ENCODE measurements at places on chromosomes 3 and 15.

DNA sequence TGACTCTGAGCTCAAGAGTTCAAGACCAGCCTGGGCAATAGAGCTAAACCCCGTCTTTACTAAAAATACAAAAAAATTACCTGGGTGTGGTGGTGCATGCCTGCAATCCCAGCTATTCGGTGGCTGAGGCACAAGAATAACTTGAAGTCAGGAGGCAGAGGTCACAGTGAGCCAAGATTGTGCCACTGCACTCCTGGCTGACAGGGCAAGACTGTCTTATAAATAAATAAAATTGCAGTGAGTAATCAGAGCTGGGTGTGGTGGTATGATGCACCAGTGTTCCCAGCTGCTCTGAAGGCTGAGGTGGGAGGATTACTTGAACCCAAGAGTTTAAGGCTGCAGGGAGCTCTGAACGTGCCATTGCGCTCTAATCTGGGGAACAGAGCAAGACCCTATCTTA lies 55.9 kb upstream of the GCNT3 start:
- DNase-seq, result no peak

GRCh38 chr15:79310612-79310984 lies 314 bp upstream of the TMED3 start:
- DNase-seq, result no peak

GRCh38 chr15:29613951-29614382 lies 208.3 kb downstream of the TJP1 start:
- no peak for DNase-seq

DNA sequence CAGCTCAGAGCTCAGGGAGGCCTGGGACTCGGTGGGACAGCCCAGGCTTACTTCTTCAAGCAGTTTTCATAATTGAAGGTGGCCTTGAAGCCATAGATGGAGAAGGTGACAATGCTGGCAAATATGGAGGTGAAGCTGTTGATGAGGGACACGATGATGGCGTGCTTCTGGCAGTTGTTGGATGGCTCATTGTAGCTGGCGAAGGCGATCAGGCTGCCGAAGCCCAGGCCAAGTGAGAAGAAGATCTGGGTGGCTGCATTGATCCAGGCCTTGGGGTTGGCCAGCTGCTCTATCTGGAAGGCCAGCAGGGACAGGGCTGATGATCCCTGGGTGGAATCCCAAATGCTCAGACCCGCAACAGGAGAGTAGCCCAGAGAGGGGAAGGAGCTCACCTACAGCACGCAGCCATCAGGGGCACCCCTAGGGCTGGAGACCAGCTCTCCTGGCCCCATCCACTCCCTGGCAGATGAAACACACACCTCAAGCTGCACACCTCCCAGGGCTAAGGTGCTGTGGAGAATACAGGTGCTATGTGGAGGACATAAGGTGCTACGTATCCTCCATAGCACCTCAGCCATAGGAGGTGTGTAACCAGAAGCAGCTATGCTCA lies 25.1 kb downstream of the SLC6A20 start:
- no peak for DNase-seq

GRCh38 chr3:43054754-43055153 lies 51.1 kb downstream of the POMGNT2 start:
- no peak for DNase-seq

DNA sequence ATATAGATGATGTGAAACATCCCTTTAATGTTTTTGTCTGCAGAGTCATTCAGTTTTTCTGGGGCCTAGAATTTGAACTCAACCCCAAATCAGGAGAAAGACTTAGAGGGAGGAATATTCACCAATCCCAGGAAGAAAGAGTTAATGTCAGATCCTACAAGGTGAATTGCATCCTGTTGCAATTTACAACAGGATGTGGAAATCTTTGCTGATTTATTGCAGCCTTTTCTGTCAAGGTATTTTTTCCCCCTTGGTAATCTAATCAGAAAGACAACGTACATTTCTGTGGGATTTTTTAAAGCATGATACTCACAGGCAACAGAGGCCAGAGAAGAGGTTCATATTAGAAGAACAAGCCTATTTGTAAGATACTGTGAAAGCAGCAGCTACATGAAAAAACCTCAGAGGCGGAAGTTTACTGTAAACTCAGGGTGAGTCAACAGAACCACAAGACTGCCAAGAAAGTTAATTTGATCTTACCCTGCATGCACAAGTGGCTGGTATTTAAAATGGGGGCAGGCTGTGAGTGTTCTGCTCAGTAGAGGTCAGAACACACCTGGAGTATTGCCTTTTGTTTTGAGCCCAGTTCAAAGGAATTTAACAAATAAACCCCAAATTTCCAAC lies 531.9 kb downstream of the AGBL1 start:
- DNase-seq, result no peak

- no peak for DNase-seq
Measured at GRCh38 chr3:50580683-50581458, 11.5 kb downstream of the HEMK1 start.

GRCh38 chr3:113265231-113265630 lies 53.9 kb downstream of the BOC start:
- no peak for DNase-seq

GRCh38 chr3:100068826-100069225 lies 45.5 kb downstream of the FILIP1L start:
- peak; percentile 53 for DNase-seq

- peak; percentile 68 for DNase-seq
Measured at GRCh38 chr15:85831415-85832113, 36.8 kb upstream of the KLHL25 start.

DNA sequence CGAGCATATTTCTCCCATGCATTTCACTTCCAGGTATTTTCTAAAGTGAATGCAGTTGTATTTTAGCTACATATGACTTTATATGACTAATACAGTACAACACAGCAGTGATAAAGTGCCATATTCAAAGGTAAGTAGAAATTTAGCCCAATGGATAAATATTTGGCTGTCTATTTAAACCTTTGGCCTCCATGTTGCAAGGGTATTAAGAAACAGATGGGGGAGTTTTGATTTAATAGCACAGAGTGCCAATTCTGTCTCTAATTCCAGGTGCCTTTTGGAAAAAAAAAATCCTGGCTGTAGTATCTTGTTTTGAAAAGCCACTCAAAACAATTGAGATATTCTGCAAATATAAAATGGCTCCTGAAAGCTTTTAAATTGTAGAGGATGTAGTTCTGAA lies 44.9 kb upstream of the SGO1 start:
- no peak for DNase-seq

DNA sequence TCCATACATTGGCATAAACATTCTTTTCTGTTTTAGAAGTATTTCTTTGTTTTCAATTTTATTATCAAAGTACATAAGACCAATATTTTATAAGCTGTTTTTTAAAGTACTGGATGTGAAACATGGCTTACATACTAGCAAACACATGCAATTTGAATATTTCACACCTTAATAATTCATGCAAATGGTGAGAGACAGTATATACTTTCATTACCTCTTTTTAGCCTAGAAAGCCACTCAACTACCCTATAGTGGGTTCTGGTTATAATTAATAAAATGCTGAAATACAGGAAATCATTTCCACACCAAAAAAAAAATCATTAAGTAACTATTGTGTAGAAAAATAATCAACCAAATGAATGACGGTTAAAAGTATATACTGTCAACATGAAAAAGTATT lies 38.5 kb upstream of the MELTF start:
- DNase-seq, result no peak

- DNase-seq, result peak; percentile 42
Measured at GRCh38 chr15:32651229-32651837, 9.8 kb downstream of the SCG5 start.

DNA sequence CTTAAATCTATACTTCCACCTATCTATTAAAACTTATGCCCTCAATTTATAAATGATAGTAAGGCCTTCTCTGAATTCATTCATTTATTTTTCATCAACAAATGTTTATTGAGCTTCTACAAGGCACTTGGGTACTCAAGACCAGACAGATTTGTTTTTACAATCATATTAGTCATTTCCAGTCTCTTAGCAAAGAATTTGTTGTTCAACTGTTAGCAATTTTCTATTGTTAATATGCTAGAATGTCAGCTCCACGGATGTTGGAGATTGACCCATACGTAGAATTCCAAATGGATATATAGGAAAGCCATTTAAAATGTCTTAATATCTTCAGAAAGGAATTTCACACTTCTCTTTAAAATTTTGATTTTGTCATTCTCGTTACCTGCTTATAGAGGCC lies 36.7 kb downstream of the ZBTB38 start:
- DNase-seq, result no peak

GRCh38 chr3:184031187-184031792 lies at the start of gene HTR3D:
Gene HTR3D (plus strand): TSS chr3:184031742. CDS start chr3:184031742, 0 bp downstream.
- DNase-seq, result no peak

- no peak for DNase-seq
Measured at GRCh38 chr3:46143951-46144473, 64.1 kb downstream of the CCR1 start.

DNA sequence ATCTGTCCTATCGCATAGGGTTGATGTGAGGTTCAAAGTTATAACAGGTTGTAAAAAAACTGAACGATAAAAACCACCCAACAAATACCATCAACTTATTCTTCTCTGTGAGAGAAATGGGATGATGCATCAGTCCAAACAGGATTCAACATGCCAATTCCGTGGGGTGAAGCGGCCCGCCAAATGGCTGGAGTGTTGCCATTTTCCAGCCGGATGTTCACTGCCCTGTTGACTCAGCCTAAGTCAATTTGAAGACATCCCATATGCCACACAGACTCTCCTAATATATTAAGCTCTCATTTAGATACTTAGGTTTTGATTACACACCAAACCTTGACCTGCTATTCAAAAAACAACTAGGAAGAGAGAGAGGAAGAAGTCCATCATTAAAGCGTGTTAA lies 311.1 kb downstream of the VPS13C start:
- DNase-seq, result no peak

DNA sequence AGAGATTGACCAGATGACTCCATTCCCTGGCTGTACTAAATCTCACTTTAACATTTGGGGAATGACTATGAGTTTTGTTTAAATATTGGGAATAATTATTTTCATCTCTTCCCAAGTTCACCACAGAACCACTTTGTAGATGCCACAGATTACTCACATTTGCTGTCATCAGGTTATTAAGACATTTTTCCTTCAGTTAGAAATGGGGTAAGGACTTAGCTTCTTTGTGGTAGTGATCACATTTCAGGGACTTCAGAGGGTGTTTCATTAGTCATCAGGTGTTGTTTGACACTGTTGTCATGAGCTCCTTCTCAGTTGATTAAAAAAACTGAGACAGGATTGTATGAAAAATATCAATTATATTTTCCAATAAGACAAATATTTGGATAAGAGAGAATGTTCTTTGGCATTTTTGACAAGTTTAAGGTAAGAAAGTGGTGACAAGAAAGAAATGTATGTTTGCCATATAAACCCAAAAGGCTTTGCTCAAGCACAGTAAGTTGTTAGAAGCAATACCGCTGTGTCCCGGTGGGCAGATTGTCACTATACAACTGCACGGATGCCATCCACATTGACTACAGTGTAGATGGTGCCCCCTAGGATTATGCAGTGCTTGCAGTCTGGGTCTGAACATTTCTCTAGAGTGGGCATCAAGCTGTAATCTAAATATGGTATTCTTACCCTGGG lies 22.3 kb downstream of the FBXL2 start:
- DNase-seq, result no peak

GRCh38 chr15:32682569-32682968 lies 35.2 kb upstream of the GREM1 start:
- no peak for DNase-seq

DNA sequence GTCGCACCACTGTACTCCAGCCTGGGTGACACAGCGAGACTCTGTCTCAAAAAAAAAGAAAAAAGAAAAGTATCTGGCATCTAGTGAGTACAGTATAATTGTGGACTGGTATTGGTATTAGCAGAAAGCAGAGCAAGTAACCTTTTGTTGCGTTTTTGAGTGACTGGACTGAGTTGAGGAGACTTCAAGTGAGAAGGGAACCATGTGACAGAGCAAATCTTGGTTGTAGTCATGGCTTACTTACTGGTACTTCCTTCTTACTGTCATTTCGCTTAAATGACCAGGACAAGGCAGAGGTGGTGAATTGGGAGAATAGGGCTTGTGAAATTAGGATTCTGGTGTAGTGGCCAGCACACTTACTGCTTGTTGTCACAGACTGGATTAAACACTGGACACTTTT lies 20.6 kb downstream of the RTF1 start:
- no peak for DNase-seq

DNA sequence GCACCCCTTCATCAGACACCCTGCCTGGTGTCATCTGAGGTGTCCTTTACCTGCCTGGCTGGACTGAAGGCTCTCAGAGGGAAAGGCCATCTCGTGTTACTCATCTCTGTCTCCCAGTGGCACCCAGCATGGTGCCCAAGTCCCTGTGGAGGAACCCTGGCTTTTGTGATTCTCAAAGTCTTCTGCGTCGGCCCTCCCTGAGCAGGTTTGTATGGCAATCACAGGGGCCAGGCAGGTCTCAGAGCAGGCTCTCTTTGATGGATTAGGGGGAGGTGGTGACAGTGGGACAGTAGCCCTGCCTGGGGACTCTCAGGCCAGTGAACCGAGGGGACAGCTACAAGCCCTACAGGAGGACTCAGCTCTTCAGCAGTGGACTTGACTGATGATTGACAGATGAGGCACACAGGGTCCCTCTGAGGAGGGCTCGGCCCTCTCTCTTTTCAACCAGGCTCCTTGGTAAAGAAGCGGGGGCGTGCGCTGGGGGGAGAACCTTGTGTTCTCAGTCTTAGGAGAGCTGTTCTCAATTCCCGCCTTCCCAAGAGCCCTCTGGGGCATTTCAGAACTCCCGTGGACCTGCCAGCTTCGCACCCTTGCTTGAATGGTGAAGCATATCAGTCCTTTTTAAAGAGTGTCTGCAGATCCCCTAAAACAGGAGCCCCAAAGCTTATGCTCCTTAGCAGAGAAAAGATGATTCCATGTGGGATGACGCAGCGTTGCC lies 108.3 kb downstream of the VGLL4 start:
- no peak for DNase-seq

GRCh38 chr15:25677719-25678499 lies 185.2 kb downstream of the ATP10A start:
- DNase-seq, result no peak

- peak; percentile 40 for DNase-seq
Measured at GRCh38 chr3:178320456-178321351, 215.5 kb upstream of the KCNMB2 start.

GRCh38 chr3:129346695-129347457 lies 68.2 kb downstream of the HMCES start:
- peak; percentile 56 for DNase-seq

DNA sequence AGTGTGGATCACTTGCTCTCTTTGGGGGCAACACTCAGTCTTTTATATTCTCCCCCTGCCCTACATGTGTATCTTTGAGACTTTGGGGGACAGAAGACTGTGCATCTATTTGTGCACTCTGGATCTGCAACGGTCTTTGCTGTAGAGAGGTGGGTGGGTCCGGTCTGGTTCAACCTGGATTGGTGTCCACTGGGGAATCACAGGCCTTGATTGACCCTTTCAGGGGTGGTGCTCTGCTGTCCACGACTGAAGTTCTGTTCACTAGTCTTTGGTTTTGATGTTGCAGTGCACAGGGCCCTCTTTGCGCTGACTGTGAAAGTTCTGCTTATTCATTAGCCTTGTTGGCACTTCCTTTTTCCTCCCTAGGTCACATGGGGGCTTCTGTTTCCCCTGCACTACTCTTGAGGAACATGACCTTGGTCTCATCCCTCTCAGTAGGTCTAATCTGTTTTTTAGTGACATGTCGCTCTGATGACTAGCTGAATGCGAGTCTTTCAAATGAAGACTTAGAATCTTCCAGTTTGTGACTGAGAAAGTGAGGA lies 284.2 kb downstream of the SV2B start:
- no peak for DNase-seq

Measured in retina (tissue), 1 donor.